Inflammatory macrophage treated with lipopolysaccharide for 4 hours (primary cell): ENCODE measurements at places on chromosomes 16 and 17.

DNA sequence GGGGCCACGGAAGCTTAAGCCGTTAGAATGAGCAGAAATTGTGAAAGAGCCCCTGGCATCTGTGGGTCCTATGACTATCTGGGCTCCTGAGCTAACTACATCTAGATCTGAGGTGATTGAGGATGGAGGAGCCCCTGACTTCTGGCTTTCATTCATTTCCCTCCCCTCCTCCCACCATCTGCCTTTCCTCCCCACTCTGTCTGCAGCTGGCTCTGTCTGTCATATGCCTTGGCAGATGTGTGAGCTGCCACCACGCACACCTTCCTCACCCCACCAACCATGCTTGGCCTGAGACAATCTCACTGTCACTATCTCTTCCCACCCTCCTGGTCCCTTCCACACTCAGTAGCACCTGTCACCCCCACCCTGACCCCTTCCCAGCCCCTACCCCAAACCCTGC, 5.1 kb downstream of the CD300E start:
- no peak for DNase-seq

DNA sequence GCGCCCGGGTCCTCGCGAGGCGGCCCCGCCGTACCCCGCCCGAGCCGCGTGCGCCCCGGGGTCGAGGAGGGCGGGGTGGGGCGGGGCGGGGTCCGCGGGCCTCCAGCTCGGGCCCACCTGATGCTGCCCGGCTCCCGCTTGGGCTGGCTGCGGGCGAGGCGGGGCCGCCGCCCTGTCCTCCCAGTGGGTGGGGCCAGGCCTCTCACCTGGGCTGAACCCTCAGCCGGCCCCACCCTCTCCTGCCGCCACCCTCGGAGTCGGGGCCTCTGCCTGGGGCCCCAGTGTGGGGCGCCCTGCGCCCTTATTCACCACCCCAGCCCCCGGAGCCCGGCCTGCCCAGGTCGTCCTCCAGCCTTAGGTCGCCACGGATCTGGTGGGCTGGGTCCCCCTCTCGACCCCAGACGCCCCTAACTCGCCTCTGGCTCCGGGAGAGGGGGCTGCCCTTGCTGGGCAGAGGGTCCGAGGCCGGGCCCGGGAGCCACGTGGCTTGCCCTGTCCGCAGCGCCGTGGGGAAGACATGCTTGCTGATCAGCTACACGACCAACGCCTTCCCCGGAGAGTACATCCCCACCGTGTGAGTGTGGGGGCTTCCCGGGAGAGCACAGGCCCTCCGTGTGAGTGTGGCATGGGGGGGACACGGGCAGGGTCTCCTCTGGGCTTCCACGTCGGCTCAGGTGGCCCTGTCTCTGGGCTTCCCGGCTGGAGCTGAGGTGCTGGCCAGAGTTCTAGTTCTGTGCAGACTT, 578 bp downstream of the RAC3 start:
- no peak for DNase-seq

- no peak for DNase-seq
Measured at GRCh38 chr16:25298165-25298872, 40.7 kb upstream of the ZKSCAN2 start.

- DNase-seq, result peak; percentile 42
Measured at GRCh38 chr17:78974635-78975591, 4.8 kb downstream of the LGALS3BP start.

DNA sequence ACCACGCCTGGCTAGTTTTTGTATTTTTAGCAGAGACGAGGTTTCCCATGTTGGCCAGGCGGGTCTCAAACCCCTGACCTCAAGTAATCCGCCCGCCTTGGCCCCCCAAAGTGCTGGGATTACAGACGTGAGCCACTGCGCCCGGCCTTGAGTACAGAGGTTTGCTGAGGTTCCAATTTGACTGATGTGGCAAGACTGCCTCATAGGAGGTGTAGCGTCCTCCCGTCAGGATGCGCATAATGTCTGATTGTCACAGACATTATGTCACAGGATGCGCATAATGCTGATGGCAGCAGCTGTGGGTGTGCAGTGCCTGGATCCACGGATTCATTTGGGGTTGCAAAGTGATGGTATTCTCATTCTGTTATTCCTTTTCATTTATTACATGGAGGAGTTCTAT, 45.2 kb downstream of the HAPSTR1 start:
- no peak for DNase-seq

DNA sequence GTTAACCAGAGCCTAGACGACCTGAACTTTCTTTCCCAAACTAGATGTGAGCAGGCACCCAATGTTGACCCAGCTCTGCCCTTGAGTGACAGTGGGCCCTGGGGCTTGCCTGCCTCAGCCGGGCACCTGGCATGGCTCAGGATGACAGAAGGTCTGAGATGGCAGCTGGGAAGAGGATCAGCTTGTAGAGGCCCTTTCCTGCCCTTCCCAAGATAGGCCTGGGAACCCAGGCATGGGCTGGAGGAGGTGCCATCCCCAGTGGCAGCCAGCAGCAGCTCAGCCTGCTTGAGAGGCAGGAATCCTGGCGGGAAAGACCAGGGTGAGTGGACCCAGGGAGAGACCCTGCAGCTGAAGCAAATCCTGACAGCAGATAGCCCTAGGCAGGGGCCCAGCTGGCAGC, 59.1 kb downstream of the PIPOX start:
- no peak for DNase-seq

GRCh38 chr17:50362661-50363060, 10.3 kb downstream of the MRPL27 start:
- DNase-seq, result no peak
